Placental epithelial cell (primary cell): ENCODE measurements at places on chromosomes 4 and X. TPM values are rescaled to one million over a fixed set of nuclear protein-coding genes. Genes with fewer than 3 reads are reported as not detected.

Gene GPR50
- not detected in 2 replicates for total RNA-seq

Gene ABCG2
- 0.79 and 5.2 TPM in 2 replicates for total RNA-seq

Gene SCD5
- 82.4 and 173 TPM in 2 replicates for total RNA-seq

Gene BCOR
- 34.5 and 49.3 TPM in 2 replicates for total RNA-seq

Gene SERPINA7
- total RNA-seq = not detected in 2 replicates

Gene CPZ
- 10.4 and 39.7 TPM in 2 replicates for total RNA-seq

Gene C4orf54
- under 0.01 TPM in 1 of 2 replicates, not detected in the other for total RNA-seq

Gene HDX
- total RNA-seq = 1.2 and 2.5 TPM in 2 replicates

Gene IL13RA2
- 0.11 TPM in 1 of 2 replicates, not detected in the other for total RNA-seq
